ENCODE measurements at places on chromosomes 12 and 14.
A peak's percentile ranks its signal among the peaks of the same experiment; 100 is the strongest.

- DNase-seq: no peak
Measured at GRCh38 chr14:73234586-73235394, 2.5 kb upstream of the PAPLN start.

DNA sequence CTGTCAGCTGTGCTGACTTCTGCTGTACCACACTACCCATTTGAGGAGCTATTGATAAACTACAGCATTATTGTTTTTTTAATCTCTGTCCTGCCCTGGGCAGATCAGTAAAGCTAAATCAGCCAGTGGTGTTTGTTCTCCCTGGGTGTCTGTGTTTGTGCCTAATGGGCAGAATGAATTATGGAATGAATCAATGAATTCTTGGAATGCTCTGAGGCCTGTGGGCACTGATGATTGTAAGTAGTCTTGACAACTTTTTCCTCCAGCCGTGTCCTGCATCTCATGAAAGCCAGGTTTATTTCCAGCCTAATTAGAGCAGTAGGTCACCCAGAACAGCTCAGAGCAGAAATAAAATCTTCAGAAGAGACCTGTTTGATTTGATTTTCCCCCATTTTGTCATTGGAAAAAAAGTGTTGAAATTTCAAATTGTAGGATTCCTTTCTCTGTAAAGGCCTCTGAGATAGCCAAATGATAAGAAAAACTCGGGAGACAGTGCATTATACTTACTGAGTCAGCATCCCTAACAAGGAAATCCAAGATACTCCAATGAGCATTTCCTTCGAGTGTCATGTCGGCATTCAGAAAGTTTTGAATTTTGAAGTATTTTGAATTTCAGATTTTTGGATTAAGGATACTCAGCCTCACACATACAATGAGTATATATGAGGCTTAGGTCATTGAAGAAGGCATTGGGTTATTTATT, 19.4 kb upstream of the EVL start:
- no peak for DNase-seq

GRCh38 chr14:76501156-76501720, 125.3 kb downstream of the ESRRB start:
- no peak for DNase-seq

- no peak for DNase-seq
Measured at GRCh38 chr12:57616383-57617101, 5.3 kb downstream of the ARHGEF25 start.

GRCh38 chr12:6684609-6685008, 4.6 kb downstream of the ZNF384 start:
- peak; percentile 24 for DNase-seq

DNA sequence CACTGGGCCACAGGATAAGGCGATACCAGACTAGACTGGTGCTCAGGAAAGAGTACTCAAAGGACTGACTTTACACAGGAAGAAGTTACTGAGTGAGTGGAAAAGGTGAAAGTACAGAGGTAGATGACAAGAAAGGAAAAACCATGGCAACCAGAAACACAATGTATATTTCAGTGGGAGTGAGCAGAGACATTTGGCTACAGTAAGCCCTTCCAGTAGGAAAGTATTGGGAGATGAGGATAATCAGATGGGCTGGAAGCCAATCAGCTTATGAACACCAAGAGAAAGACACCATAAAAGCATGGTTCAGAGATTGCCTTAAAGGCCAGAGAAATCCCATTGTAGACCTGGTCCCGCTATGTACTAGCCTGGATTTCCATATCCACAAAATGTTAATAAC, 51.6 kb downstream of the TMTC1 start:
- no peak for DNase-seq

GRCh38 chr14:103724116-103724515, 8.5 kb downstream of the ZFYVE21 start:
- no peak for DNase-seq

DNA sequence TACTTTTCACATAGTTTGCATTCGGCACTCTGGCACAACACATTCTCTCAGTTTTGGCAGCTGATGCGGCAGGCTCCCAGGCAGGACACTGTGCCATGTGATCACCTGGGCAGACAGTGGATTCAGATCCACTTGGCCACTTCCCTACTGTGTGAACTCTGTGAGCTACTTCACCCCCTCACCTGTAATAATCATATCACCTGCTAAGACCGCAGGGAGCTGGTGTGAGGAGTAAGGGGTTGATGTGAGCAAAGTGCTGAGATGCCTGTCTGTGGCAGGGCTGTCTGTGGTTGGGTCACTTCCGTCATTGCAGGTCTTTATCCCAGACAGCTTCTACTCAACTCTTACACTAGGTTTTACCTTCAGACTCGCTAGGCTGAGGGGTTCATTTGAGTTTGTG, 50.4 kb upstream of the AMN start:
- DNase-seq: no peak

GRCh38 chr12:112482733-112483132, 64.0 kb downstream of the PTPN11 start:
- no peak for DNase-seq

DNA sequence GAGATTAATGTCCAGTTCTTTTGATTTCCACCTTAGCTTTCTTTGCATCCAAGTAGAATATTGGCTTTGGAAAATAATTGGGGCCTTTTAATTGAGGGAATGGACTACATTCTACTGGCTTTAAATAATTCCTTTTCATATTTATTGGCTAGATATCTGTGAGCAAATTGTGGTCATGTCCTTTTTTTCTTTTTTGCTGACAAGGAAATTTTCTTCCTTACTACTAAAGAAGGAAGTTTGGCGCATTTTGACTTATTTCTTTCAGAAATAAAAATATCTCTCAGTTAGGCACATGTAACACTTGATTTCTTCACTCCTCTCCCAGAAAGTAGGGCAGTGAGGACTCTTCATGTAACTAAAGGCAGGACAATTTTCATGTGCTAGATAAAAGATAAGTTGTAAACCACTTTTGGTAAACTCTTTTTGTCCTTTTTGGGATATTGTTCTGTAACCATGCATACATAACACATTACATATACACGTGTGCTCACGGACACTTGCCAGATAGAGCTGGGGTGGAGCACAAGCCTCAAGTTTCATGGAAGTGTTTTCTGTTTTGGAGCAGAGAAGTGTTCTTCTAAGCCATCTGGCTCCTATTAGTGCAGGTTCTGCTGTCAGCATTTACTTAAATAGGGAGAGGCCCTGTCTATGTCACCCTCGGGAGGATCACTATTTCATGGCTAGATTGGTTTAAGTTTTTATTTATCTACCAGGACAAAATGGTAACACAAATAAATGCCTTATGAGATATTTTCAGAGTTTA, 85.1 kb upstream of the LRIG3 start:
- DNase-seq: no peak

DNA sequence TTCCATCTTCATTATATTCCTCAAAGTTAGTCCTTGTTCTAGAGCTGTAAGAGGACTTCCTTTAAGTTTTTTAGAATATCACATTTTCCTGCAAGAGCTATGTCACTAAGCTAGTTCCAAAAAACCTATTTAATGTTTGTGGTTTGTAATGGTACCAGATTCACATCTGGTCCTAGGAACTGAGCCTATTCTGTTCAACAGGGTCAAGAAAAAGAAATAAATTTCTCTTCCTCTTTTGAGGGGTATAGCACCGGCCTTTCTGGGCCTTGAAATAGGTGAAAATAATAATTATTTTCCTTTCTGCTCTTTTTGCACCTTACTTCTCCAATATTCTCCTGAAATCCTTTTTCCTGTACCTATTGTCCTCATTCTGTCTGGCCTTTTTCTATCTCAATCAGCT, 3.6 kb upstream of the STXBP6 start:
- DNase-seq: no peak

DNA sequence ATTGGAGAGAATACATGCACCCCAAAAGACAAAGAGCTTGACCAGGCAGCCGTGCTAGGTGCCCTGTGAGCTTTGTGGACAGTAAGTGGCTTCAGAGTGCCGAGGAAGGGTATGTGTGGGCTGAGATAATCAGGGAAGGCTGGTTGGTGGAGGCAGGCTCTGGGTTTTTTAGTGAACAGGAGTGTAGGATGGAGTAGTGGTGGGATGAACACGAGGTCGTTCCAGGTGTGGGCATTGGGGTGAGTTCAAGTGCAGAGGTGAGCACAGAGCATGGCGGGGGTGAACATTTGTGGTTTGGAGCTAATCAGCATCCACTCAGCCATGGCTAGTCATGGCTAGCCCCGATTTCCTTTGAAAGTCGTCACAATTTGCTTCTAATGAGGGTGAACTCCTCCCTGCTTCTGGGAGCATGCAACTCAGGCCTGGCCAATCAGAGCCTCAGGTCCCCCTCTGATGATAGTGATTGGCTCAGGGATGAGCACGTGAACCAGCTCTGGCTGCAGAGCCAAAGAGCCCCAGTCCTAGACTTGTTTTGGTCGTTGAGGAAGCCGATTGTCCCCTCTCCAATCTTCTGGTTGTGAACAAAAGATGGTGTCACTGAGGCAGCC, 40.7 kb upstream of the TCL1B start:
- no peak for DNase-seq

- no peak for DNase-seq
Measured at GRCh38 chr12:76446090-76446489, 97.9 kb upstream of the BBS10 start.

GRCh38 chr12:75374971-75375370, 15.9 kb upstream of the GLIPR1L2 start:
- DNase-seq: no peak

Measured in activated T-helper 1 cell treated with anti-CD3 and anti-CD28 coated beads, Interleukin-12 subunit alpha, Interleukin-12 subunit beta, Interleukin-2, Interleukin-4 antibody, amounts not matched to agents 30 ng/mL and 10 ng/mL and 1 ng/mL, durations not matched to agents 14 hours and 24 hours and 36 hours (primary cell).